WTC11 (cell line): ENCODE measurements at places on chromosomes 2 and 18. TPM values are rescaled to one million over a fixed set of nuclear protein-coding genes. Genes with fewer than 3 reads are reported as not detected.

DNA sequence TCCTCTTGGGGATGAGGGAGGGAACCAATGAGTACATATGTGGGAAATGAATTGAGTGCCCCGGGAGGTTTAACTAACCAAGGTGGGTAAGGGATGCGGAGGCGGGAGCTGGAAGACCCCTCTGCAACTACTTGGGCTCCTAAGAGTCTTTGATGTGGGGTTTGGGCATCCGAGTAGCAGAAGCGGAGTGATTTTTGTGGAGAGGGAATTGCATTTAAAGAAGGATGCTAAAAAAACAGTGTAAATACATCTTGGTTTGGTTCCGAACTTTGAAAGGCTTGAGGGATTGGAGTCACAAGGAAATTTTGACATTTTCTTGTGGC lies 215.7 kb downstream of the MCFD2 start:
- no peak for DNase-seq

- no peak for DNase-seq
These were observed 59.5 kb upstream of the CD28 start for GRCh38 chr2:203646961-203647360.

GRCh38 chr2:12897181-12897580 lies 180.4 kb downstream of the TRIB2 start:
- no peak for DNase-seq

The VSNL1 gene
- total RNA-seq, result 78.4 to 83.6 TPM (median 82.4 TPM) in 3 replicates

DNA sequence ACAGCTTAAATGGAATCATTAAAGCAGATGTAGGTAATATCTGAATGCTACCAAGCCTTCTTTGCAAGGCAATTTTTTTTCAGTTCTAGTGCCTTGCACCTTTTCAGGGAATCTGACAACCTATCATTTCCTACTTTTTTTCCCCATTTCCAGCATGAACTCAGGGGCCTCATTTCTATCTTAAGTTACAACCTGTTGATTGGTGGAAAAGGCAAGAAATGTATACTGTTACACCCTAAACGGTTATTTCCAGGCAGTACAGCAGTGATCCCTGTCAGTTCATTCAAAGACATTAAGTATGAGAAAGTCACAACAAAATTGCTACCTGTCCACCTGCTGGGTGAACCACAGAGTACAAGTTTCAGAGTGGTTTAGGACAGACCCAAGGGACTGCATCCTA lies 171.2 kb upstream of the PIK3C3 start:
- DNase-seq, result no peak

The ANKRD29 gene
- total RNA-seq, result 3.3 to 4.9 TPM (median 3.7 TPM) in 3 replicates

DNA sequence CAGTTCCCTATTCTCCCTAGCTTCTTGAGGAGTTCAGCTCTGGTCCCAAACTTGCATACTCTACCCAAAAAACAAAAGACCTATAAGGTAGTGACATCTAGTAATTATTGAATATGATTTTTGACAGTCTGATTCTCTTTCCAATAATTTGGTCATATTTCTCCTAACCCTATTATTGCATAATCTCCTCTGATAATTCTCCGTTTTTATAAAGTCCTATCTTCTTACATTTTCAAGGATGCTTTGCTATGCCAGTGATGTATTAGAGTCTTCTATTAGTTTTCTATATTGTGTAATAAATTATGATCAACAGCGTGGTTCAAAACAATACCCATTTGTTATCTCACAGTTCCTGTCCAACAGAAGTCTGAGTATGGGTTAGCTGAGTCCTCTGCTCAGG lies 426.3 kb downstream of the BCL11A start:
- no peak for DNase-seq

GRCh38 chr2:157902692-157903091 lies 26.6 kb upstream of the ACVR1 start:
- no peak for DNase-seq

DNA sequence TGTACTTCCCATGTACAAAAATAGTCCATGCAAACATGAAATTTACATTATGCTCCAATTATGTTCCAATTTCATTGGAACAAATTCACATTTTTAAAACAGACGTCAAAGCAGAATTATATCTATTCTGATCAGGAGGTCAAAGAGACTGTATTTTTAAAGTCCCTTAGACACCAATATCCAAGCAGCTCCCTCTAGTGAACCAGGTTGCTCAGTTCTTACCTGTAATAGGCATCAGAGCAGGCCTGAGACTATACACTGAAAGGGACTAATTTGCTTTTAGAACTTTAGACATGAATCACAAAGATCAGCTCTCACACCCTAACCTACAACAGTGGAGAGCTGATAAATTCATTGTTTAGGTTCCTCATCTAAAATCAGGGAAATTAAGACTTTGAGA lies 273.9 kb downstream of the MBD2 start:
- DNase-seq, result no peak

- DNase-seq, result no peak
These were observed 1.2 kb upstream of the DSC2 start for GRCh38 chr18:31103423-31103822.

The KCNK3 gene
- 0.22 to 0.30 TPM (median 0.30 TPM) in 3 replicates for total RNA-seq

The CHRND gene
- 0.07 to 0.11 TPM in 2 of 3 replicates, not detected in the other for total RNA-seq

DNA sequence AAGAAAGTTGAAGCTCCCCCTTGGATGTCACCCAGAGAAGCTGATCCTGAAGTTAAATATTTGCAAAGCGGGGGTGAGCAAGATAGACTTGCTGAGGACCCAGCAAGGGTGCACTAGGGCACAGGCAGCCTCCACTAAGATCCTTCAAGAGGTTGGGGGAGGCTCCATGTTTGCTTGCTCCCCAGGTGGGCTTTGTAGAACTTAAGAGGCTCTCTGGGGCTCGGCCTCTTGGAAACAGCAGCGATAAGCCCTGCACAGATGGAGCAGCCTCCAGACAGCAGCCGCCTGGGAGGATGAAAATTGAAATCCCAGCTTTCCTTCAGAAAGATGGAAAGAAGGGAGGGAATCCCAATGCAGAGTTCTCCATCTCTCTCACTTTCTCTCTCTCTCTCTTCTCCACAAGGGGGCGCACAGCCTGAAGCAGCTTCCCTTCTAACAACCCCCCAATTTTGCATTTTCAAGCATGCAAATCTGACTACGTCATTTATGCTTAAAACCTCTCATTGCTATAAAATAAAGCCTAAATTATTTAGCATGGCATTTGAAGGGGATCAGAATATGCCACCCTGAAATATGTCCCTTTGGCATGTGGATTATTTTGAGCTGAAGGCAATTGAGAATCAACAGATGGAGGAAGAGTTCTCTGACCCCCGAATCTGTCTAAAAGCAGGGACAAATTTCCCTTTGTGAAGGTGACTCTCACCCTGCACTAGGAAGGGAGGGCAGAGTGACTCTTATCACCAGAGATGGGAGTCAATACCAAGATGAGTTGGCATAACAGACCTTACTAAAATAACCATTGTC lies 185.7 kb upstream of the KLHL29 start:
- peak; percentile 16 for DNase-seq
